ENCODE measurements at places on chromosomes 3 and 15.

DNA sequence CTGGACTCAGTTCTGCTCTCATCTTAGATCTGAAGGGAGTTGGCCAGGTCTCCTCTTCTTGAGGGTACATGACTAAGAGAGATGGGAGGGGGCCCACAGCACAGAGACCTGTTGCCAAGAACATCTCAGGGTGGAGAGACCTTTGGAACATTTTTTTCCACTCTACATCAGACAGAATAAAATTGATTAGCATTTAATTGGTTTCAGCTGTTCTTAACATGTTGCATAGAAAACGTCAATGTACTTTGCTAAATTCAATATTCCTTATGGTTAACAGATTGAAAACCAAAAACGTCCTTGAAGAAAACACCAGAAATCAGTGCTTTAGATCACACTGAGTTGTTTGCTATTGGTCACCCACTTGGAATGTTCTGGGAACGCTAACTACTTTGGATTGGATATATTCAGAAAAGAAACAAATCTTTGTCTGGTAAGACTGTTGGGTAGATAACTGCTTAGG is 36.4 kb upstream of the FSTL1 start:
- no peak for DNase-seq

DNA sequence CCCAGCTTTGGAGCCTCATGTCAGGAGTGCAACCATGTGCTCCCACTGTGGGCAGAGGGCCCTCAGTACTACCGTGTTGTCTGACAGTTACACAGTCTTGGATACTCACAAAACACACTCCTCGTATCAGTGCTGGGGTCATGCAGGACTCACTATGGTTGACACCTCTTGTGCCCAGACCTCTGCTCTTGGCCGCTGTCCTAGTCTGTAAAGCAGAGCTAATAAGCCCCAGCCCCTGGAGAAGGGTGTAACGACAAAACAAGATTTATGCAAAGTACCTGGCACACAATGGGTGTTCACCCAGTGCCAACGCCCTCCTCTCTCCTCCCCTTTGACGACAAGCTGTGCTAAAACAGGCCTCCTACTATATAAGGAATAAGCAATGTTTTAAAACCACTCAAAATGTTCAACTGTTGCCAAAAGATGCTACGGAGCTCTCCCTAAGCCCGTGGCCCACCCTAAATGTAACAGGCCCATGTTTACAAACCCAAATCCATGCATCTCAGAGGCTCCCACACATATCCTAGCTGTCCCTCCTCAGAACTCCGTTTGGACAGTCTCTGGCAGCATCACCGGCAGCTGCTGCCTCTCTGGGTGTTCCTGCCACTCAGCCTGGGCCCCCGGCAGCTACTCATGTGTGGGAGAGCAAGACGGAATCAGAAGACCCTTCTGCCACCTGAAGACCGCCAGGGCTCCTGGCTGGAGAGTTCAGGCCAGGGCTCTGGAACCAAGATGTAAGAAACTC is 65.8 kb downstream of the MRPL46 start:
- DNase-seq = no peak

DNA sequence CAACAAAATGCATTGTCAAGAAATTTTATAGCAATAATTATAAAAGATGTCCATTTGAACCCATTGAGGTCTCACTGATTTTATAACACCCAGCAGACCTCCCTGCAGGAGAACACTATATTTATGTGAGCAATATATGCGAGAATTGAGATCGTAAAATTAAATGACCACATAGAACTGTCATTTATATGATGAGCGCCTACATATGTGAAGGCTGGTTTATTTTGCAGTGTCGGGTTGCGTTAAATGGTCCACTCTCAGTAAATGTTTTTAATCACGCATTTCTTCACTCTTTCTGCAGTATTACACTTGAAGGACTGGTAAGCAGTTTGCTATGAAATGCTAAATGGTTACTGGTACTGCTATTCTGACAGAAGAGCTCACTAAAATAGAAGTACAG is 408.5 kb upstream of the AGTR1 start:
- no peak for DNase-seq

- DNase-seq = no peak
Measured at GRCh38 chr3:140917772-140918171, 23.9 kb upstream of the SLC25A36 start.

DNA sequence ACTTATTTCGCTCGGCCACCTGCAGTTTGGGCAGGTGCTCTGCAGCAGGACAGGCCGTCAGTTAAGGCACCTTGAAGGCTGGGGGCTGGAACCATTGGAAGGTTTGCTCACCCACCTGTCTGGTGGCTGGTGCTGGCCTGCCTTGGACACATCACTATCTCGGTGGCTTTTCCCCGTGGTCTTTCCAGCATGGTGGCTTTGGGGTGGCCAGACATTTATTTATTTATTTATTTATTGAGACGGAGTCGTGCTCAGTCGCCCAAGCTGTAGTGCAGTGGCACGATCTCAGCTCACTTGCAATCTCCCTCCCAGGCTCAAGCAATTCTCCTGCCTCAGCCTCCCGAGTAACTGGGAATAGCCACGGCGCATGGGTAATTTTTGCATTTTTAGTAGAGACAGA is 11.7 kb downstream of the ISG20 start:
- DNase-seq = no peak

- no peak for DNase-seq
Measured at GRCh38 chr3:39349080-39349479, 19.6 kb downstream of the CCR8 start.

DNA sequence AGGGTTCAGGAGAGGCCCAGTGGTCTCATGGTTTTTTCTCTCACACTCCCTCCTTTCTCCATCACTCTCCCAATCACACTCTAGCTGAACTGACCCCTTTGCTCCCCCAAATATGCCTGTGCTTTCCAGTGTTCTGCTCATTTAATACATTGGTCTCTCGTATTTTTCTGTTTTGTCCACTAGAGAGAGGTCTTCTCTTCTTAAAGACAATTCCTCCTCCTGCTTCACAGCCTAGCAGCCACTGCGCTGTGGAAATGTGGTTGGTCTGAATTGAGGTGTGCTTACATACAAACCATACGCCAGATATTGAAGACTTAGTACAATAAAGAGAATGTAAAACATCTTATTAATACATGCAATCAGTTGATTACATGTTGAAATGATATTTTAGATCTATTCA is 60.6 kb upstream of the XCR1 start:
- no peak for DNase-seq

DNA sequence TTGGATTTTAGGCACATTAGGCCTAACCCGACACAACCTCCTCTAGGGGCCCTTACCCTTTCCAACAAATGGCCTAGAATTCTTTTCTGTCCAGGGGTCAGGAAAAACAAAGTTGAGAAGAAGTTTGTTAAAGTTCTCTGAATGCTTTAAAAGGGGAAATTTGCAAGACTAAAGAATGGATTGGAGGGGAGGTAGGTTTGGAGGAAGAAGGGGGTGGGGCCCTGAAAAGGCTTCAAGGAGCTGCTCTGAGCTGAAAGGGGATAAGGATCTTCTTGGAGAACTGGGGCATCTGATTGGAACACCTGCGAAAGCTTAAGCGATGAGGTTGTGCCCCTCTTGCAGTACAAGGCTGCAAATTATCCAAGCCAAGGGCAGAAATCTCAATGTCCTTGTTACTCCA is 3.9 kb upstream of the SENP2 start:
- DNase-seq = no peak

DNA sequence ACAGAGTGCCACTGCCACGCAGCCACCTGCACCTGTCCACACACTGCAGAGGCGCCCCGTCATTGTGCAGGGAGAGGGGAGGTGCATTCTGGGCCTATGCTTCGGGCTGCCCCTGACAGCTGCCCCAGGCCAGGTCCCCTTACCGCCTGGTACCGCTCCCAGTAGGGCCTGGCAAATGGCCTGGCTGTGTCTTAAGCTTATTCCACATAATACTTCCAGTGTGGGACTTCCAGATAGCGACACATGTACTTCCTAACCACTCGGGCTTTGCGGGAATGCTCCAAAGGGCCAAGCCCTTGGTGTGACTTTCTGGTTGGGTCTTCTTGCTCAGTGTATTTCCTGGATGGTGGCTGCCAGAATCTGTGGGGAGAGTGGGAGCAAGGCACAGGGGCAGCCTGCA is 254.3 kb upstream of the CHRNA7 start:
- no peak for DNase-seq

DNA sequence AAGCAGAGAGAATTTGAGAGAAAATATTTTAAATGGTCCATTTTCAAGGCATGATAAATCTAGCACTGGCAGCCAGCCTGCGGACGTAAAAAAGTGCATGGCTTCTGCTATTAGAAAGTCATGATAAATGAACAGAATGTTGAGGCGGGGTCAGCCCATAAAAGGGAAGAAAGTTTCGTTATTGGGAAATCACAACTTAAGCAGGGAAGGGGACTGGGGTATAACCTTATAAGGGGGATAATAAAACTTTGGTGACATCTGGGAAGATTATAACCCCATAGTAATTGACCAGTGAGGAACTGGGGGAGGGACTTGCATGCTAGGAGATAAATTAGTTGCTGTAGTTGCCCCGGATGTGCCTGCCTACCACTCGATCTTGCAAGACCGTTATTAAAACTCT is 88.4 kb upstream of the PLSCR4 start:
- no peak for DNase-seq

DNA sequence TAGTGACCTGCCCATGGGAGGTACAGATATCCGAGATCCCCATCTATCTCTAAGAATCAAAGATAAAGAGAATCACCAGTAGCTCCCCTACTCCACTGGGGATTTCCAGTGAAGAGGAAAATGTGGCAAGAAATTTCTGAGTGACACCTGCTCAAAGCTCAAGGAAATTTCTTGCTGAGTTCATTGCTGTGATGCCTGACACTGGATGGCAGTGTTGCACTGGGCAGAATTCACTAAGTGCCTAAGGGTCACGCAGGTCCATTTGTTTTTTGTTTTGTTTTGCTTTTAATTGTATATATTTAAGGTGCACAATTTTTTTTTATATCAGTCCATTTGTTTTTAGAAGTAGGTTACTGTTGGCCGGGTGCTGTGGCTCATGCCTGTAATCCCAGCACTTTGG is 109.5 kb upstream of the KCNAB1 start:
- no peak for DNase-seq

- DNase-seq = no peak
Measured at GRCh38 chr3:180909369-180910127, 2.9 kb upstream of the FXR1 start.

GRCh38 chr3:155326244-155326643 is 32.8 kb upstream of the STRIT1 start:
- DNase-seq = no peak

- DNase-seq = no peak
Measured at GRCh38 chr15:87711026-87711425, 545.5 kb downstream of the NTRK3 start.

GRCh38 chr3:46477145-46477544 is 12.4 kb upstream of the LTF start:
- no peak for DNase-seq

DNA sequence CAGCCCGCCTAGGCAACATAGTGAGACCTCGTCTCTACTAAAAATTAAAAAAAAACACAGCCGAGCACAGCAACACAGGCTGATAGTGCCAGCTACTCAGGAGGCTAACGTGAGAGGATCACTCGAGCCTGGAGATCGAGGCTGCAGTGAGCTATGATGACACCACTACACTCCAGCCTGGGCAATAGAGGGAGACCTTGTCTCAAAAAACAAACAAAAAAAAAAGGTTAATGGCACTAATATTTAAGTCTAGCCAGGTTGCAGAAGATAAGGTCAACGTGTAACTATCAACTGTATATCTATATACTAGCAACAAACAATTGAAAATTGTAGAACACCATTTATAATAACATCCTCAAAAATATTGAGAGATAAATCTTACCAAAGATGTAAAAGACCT is 75.1 kb downstream of the MYO9A start:
- DNase-seq = no peak

- no peak for DNase-seq
Measured at GRCh38 chr3:123451186-123451585, 2.3 kb upstream of the ADCY5 start.

GRCh38 chr3:190024912-190025311 is 95.8 kb downstream of the P3H2 start:
- DNase-seq = no peak
